ENCODE measurements at places on chromosomes 1 and 21. TPM values are rescaled to one million over a fixed set of nuclear protein-coding genes. Genes with fewer than 3 reads are reported as not detected.

CRYAA gene
- not detected for total RNA-seq

GREM2 gene
- 4.7 TPM for total RNA-seq

WDR77 gene
- total RNA-seq: 21.8 TPM

VHLL gene
- not detected for total RNA-seq

- DNase-seq: no peak
Observed at GRCh38 chr21:18382141-18382540, 21.4 kb downstream of the TMPRSS15 start.

DNA sequence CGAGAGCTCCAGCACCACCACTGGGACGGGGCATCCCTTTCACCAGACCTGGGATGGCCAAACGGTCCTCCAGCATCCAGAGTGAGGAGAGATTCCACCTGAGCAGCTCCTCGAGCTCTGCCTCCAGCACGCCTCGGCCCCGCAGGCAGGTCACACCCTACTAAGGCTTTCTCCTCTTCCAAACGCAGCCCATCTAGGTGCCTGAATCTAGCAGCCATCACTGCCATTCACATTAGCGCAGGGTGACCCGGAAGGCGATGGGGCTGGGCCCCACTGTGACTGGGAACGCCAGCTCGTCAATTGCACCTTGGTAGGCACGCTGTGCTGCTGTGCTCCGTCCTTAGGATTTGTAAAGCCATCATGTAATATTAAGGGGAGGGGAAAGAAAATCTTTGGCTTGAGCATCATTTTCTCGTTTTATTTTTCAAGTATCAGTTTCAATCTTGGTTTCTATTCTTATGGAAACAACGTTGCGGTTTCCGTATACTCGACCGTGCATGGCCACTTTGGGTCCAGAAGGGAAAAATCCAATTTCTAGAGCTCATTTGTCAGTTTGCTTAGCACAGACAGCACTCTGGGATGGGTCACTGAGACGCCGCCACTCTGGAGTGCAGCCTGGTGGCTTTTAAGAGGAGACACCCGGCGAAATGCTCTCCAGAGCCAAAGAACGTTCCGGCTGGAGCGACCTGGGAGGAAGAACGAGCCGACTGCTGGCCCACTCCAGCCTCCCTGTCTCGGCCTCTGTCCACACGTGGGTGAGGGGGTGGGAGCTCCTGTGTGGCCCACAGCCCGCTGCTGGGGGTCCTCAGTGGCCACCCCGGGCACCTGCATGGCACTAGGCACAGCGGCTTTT lies 173.6 kb downstream of the PRDM16 start:
- DNase-seq: no peak

DNA sequence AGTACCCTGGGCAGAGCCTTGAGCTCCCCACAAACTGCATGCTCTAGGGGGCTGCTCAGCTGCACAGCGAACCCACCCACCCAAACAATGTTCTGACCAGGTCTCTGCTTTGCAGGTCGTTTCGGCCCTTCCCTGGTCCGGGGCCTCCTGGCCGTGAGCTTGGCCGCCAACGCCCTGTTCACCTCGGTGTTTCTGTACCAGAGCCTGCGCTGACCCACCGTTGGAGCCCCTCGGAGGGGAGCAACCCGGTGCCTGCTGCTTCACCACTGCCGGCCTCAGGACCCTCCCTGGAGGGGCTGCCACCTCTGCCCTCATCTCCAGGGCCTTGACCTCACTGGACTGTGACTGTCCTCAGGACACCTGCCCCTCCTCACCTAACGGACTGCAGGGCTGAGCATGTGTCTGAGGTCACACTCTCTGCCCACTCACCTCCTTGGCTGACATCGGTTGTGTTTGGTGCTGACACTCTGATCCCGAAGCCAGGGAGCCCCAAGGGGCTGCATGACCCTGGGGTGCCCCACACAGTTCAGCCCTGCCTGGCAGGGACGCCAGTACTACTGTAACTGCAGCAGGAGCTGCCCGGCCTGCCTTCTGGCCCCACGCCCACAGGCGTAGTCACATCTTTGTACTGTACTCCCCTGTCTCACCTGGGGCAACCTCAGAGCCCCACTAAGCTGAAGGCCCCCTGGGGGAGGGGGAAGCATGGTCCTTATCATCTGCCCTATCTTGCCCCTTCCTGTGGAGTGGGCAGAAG lies 24.3 kb downstream of the TMEM201 start:
- DNase-seq: no peak

DNA sequence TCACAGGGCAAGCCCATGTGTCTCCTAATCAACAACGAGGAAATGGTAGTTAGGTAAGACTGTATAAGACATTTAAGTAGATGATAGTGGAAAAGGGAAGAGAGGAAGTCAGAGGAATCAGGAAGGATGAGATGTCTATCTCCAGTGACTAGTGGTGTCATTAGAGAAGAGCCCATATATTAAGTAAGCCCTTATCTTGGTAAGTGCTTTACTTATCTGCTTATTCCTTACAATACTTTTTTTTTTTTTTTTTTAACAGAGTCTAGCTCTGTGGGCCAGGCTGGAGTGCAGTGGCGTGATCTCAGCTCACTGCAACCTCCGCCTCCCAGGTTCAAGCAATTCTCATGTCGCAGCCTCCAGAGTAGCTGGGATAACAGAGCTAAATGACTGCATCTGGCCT lies 29.5 kb downstream of the RNF11 start:
- DNase-seq: no peak
